Thoracic aorta (tissue), 2 donors: ENCODE measurements at places on chromosomes 7 and 10. TPM values are rescaled to one million over a fixed set of nuclear protein-coding genes. Genes with fewer than 3 reads are reported as not detected.

Gene LAMTOR4
- total RNA-seq: 205 TPM

DNA sequence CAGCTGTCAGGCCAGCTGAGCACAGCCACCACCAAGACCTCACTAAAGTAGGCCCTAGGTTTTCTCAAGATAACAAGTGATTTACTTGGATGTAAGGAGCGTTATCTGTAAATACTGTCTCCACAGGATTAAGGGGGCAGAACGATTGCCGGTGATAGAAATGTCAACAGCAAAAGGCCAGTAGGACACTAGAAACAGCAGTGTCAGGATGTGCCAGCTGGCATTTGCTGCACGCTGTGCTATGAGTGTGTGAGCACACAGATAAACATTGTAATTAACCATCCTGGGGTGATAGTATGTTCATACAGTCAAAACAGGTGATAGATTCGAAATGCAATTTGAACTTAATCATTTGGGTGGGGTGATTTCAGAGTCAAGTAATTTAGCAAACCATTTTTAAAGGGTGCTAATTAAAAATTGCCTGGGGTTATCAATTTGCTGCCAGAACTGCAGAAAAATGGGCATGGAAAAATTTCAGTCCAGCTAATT, 36.3 kb upstream of the NOBOX start:
- no peak overlapping the region for H3K27ac ChIP-seq
- no peak overlapping the region for H3K4me3 ChIP-seq
- no peaks in the 10 kb centered on the region for H3K4me1 ChIP-seq
- no peak for DNase-seq
- no peaks in the 10 kb centered on the region for H3K27me3 ChIP-seq

DNA sequence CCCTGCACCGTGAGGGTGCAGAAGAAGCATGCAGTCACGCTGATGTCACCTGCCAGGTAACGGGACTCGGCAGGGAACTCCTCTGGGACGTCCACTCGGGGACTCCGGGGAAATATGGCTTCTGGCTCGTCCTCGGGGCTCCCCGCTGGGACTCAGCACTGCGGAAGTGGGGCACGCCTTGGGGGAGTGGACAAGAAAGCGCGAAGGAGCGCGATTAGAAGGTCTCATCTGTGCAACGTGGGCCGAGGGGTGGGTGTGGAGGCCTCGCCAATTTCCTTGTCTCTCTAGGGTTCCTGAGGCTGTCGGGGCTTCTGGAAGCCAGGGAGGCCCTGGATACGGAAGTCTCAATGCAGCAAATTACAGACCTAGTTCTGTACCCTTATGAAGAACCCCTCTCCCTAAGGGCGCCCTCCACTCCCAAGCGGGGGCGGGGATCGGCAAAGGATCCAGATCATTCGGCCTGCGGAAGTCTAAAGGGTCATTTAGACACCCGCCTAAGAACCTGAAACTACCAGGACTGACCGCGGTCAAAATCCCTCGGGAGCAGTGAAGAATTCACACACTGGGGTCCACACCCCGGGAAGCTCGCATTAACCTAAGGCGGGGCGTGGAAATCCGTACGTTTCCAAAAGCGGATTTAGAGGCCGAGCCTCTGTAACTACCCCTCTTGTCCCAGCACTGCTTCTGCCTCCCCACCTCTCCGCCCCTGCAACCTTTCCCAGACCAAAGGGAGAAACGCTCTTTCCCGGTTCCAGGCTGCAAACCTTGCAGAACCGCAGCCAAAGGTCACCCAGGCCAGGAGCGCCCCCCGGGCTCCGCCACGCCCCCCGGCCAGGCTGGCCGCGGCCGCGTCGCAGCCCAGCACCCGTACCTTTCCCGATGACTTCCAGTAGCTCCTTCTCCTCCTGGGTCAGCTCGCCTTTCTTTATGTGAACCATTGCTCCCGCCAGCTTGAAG, 640 bp downstream of the ANKMY2 start:
- DNase-seq: no peak
- H3K4me1 ChIP-seq: peaks cover 21% of the 10 kb centered on the region
- peak overlapping the region; percentile 89 for H3K27ac ChIP-seq
- H3K27me3 ChIP-seq: no peaks in the 10 kb centered on the region

GRCh38 chr10:34262985-34263384, 552.1 kb downstream of the PARD3 start:
- no peak overlapping the region for H3K4me3 ChIP-seq
- no peaks in the 10 kb centered on the region for H3K4me1 ChIP-seq
- no peaks in the 10 kb centered on the region for H3K36me3 ChIP-seq
- H3K27me3 ChIP-seq: no peaks in the 10 kb centered on the region
- no peak overlapping the region for H3K27ac ChIP-seq

DNA sequence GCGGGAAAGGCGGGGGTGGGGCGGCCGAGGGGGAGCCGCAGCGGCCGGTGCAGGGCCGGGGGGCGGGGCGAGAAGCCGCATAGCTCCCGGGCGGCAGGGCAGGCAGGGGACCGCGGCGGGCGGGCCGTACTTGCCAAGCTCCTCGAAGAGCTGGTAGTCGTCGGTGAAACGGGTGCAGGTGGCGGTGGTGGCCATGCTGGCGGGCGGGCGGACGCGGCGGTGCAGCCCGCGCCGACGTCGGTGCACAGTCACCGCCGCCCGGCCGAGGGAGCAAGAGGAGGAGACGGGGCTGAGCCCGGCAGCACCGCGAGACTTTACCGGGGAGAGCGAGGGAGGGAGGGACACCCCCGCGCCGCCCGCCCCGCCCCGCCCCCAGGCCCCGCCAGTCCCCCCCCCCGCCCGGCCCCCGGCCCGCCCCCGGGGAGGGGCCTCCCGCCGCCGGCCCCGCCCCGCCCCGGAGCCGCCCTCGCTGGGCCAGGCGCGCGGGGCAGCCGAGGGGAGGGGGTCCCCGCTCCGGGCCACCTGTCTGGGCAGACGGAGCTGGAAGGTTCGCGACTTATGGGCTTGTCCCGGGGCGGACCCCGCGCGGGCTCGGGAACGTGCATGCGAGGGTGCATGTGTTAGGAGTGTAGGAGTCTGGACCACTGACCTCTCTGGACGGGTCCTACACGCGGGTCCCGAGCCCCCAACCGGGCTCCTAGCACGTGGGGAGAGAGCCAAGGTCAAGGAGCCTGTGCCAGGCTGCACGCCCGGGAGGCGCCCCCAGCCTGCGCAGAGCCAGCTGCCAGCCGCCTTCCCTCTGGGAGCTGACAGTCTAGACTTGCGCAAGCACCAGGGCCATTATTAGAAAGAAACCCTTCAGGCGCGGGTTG, at the start of gene CAMK2G:
Gene CAMK2G, minus strand, starts transcription at position 289 of the 872 bp plus-strand sequence. Its CDS starts 94 bp downstream, at position 195.
- peaks cover 17% of the 10 kb centered on the region for H3K36me3 ChIP-seq
- H3K27me3 ChIP-seq: no peaks in the 10 kb centered on the region
- DNase-seq: no peak
- H3K27ac ChIP-seq: peak within 1 kb of the TSS; percentile 90
- H3K4me3 ChIP-seq: peak within 1 kb of the TSS; percentile 90
